ENCODE measurements at places on chromosomes 13 and 19.

DNA sequence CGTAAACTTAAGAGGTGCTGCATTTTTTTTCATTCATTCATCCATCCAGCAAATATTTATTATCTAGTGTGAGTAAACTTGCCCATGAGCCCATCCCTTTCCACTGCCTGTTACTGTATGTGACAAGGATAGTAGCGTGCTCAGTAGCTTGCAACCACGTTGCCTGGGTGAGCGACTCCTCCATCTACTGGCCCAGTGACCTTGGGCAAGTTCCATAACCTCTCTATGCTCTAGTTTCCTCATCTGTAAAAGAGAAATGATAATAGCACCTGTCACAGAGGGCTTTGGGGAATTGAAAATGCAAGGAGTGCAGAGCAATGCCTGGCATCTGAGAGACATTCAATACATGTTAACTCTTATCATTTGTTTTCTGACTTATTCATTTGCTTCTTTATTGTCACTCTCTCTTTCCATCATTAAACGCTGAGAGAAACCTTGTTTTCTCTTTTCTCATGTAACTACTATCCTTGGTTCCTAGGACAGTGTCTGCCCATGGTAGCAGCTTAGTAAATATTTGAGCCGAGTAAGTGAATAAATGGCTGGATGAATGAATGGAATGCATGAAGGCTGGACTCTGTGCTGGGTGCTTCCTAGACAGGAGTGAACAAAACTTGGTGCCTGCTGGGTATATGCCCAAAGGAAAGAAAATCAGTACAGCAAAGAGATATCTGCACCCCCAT, 19.9 kb downstream of the LRCH1 start:
- DNase-seq, result no peak

DNA sequence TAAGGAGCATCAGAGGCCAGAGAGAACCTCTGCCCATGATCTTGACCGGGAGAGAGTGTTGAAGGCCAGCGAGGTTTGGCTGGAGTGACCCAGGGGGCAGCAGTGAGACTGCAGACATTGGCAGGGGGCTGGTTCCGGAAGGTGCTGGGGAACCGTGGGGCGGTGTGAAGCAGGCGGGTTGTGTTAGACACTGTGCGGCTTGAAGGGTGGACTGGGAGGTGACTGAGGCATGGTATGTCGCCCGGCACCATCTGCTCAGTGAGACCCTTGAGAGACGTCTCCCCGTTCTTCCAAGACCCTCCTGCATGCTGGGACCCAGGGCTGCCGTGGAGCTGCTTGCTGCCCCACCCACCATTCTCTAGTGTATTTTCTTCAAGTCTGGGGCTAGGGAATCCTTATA, 24.6 kb downstream of the CARM1 start:
- DNase-seq, result no peak

- DNase-seq, result no peak
Measured at GRCh38 chr13:39531646-39532045, 71.3 kb downstream of the LHFPL6 start.

DNA sequence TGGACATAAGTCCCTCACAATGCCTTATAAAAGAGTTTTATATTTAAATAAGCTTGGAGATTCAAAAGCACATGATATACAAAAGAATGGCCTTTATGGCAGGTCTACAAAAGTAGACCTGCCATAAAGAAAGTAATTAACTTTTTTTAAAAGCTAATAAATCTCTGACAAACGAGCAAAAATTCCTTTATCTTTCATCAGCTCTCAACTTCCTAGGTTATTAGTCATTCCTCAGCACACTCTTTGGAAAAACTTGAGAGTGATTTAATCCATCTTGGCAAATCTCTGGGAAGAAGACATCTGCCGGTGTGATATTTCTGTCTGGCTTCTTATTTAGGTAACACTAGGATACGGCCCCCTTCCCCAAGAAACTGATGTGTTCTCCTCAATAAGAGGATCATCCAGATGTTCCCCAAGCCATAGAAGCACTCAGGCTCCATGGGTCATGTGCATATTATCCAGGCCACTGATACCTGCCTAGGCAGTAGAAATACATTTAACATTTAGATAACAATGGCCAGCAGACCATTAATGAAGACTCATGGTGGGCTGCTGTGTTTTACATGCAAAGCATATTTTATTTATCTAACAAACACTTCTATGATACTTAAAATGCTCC, 372.7 kb downstream of the LIG4 start:
- no peak for DNase-seq

GRCh38 chr19:8512115-8512967, 1.6 kb downstream of the ZNF414 start:
- DNase-seq, result peak; percentile 83

DNA sequence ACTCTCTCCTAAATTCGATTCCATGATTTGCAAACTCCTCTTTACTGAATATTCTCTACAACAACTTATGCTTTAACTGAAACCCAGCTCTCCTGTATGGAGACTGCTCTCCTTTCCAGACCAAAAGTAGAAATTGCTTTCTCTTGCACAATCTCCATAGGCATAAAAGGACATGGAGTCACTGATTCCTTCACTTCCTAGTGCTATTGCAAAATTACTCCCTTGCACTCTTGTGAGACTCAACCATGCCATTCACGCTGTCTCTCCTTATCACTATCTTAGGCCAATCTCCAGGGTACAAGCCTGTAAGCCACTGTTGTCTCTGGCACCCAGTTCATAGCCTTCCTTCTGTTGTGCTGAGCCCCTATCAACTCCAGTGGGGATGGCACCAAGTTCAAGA, 30.6 kb downstream of the SERPINE3 start:
- no peak for DNase-seq

DNA sequence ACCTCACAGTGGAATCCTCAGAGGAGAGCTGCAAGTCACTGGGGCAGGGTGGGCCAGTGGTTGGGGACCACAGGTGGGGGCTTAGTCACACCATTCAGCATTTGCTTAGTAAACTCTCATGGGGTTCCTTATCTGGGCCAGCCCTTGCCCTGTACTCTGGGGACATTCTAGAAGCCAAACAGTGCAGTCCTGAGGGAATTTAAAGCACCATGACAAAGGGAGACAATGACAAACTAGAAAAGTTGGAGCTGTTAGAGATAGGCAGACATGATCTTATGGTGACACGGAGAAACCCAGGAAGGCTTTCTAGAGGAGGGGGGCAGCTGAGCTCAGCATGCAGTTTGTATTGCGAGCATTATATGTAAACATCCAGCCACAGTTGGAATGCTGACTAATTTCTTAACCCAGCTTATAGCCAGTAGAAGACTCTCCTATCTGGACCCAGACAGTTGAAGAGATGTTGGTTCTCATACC, 87.6 kb downstream of the ZNF429 start:
- peak; percentile 63 for DNase-seq

All from hematopoietic multipotent progenitor cell treated with erythropoietin and hydrocortisone succinate and interleukin-3 and kit ligand, for 4 days (in vitro differentiated cells).